Heart right ventricle (tissue), 16 donors: ENCODE measurements at places on chromosomes 1 and 21.

DNA sequence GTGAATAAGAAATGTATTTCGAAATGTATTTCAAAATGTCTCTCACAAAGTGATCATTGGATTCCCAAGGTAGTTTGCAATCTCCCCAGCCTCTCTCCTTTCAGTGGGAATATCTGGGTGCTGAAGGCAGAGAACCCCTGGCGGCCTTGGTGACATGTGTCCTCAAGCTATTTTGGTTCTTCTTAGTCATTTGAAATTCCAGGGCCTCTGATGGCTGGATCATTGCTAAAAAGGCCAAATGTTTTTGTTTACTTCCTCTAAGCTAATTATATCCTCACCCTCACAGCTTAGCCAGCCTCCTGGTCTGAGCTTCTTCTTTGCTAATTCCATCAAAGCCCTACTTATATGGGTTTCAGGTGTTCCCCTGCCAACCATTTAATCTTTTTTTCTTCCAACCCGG, 71.2 kb downstream of the LRRC40 start:
- peak; percentile 14 for DNase-seq

DNA sequence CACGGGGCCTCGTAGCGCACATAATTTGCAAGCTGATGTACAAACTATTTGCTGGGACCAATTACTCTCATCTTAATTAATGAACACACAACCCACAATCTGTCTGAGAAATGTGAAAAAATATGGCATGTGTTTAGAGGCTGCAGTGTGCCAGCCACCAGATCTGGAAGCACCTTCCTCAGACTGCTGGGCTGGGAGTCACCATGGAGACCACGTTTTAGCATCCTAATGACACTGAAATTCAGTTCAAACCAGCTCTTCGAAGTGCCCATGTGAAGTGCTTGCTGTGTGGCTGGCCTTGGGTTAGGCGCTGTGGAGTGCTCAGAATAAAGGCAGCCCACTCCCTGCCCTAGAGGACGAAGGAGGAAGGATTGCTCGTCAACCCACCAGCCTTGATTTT, 482.4 kb downstream of the OMA1 start:
- no peak for DNase-seq

DNA sequence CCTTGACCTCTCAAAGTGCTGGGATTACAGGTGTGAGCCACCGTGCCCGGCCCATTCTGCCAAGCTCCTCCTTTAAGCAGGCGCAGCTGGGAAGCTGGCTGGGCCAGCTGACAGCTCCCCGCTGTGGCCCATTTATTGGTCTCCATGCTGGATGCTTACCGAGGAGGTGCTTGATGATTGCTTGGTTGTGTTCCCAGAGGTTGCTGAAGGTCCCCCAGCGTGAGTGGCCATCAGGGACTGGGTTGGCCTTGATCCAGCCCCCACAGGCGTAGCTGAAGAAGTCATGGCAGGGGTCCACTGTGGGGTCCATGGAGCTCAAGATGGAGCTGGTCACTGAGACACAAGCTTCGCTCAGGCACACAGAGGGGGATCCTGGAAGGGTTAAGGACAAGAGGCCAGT, 17.7 kb downstream of the ECE1 start:
- DNase-seq, result no peak

DNA sequence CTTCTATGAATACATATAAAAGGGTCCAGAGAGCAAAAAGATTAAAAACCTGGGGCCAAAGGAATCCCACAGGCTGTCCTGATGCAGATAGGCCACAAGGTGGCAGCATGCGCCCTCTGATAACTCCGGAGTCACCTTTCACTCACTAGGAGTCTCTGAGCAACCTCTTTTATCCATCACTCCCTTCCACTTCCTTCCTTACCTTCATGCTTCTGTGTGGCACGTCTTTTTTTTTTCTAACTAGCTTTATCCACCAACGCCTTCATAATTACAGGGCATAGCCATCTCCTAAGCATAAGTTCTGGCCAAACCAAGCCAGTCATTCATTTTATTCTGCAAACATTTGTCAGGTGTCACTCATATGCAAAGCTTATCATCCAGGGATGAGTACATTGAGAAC, 3.9 kb upstream of the PGLYRP4 start:
- peak; percentile 50 for DNase-seq

GRCh38 chr1:97351846-97352245, 569.0 kb downstream of the DPYD start:
- DNase-seq, result no peak

GRCh38 chr1:87115891-87116290, 201.5 kb downstream of the HS2ST1 start:
- DNase-seq, result no peak

- DNase-seq, result no peak
These were observed 7.2 kb upstream of the ETS2 start for GRCh38 chr21:38798481-38798882.

DNA sequence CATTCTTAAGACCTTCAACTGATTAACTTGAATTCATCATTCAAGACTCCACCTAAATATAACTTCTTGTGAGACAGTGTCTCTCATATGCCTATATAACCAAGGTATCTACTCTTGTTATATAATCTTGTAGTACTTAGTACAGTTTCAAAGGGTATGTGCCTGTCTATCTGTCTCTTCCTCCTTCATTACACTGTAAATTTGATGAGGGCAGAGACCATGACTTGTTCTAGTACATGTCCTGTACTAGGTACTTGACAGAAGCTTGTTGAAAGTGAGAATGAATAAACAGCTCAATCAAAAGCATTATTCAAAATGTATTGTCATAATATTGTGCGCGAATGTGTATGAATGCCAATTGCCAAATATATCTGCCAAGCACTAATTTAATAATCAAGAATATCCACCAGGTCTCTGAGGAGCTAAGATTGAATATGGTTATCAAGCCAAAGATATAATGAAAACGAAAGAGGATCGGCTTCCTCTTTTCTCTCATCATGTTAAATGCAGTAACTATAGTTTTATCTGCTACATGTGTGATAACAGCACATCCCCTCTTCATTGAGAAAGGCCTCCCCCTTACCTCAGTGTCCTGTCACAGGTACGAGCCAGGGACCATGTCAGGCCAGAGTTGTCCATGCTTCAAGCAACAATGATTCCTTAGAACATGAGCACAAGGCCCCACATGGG, 117.3 kb downstream of the UCHL5 start:
- DNase-seq, result no peak

DNA sequence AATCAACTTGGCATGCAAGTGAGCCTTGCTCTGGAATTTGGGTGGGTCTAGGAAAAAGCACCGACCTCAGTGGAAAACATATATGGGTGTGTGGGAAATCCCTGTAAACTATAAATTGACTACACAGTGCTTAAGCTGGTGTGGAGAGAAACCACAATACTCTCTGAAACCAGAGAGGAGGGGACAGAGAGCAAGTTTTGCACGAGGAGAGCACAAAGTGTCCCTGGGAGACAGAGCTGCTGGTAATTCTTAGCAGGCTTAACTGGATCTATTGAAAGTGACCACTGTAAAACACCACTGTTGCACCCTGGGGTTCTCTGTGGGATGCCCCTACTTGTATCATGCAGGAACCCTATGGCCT, 12.8 kb downstream of the KCNJ15 start:
- no peak for DNase-seq

GRCh38 chr1:54571803-54572541, 23.9 kb downstream of the ACOT11 start:
- no peak for DNase-seq

DNA sequence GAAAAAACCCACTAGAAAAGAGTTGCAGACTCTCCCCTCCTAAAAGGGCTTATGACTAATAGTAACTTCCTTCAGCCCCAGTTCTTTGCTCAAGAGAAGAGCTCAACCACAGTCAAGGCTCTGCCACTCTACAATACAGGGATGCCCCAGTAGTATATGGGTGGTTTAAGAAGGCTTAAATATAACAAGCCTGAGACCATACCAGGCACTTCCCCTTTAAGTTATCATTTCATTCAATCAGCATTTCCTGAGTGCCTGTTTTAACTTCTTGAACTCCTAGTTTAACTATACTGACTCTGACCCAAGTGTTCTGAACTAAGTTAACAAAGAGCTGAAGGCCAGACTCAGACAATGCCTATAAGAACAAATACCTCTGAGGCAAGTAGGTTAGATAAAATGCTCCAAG, 19.8 kb downstream of the PRPF38A start:
- DNase-seq, result no peak

DNA sequence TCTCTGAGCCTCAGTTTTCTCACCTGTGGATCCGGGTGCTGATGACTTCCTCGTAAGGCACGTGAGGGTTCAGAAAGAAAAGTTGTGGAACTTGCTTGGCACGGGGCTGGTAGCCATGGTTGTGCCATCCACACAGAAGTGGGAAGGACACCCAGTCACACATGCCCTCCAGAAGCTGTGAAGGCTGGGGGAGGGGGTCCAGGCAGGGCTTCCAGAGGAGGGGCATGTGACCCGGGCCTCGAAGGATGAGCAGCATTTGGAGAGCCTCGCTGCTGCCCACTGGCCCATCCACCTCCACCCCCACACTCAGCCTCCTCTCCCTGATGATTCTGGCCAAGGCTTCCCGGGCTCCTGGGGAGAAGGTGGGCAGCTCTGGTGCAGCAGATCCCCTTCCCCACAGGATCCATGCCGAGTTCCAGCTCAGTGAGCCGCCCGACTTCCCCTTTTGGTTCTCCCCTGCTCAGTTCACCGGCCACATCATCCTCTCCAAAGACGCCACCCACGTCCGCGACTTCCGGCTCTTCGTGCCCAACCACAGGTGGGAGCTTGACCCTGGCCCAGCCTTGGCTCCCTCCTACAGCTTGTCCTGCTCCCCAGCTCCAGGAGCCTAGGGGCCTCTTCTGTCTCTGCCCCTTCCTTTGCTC, 9.4 kb downstream of the SELENON start:
- no peak for DNase-seq

DNA sequence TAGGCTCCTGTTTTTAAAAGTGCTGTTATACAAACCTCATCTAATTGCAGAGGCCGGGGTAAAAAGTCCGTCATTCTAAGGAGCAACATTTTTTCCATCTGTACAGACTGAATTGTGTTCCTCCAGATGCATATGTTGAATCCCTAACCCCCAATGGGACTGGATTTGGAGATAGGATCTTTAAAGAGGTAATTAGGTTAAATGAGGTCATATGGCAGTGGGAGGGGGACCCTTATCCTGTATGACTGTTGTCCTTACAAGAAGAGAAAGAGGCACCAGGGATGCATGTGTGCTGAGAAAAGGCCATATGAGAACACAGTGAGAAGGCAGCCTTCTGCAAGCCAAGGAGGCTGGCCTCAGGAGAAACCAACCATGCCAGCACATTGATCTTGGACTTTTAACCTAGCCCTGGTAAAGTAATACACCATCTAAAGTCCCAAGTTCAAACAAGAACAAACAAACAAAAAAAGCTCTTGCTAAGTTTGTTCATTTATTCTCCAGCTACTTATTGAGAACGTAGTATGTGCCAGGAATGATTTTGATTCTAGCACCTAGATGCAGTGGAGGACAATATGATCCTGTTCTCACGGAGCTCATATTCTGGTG, 352.4 kb downstream of the NTNG1 start:
- DNase-seq, result no peak

DNA sequence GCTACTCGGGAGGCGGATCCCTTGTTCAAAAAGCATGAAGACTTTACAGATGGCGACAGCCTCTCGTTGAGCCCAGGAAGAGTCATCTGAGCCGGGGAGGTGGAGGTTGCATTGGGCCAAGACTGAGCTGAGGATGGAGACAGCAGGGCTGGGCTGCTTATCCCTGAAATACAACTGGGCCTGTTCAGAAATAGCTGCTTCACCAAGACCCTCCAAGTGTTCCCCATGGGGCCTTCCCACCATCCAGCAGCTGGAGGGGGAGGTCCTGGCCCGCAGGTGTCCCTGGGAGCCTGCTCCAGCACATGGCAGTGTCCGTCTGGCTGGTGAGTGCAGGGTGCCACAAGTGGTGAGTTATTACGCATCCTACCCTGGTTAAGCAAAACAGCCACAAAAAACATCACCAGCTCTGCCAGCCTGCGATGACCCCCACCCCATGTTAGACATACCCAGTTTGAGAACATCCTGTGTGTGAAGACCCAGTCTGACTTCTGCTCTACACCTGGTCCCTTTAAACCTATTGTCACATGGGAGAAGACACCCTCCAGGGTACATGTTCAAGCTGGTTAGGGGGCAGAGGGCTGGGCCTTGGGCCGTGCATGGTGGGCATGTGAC, 93.1 kb upstream of the TMPRSS2 start:
- no peak for DNase-seq

- no peak for DNase-seq
These were observed 69.7 kb upstream of the IPO9 start for GRCh38 chr1:201759194-201759815.

DNA sequence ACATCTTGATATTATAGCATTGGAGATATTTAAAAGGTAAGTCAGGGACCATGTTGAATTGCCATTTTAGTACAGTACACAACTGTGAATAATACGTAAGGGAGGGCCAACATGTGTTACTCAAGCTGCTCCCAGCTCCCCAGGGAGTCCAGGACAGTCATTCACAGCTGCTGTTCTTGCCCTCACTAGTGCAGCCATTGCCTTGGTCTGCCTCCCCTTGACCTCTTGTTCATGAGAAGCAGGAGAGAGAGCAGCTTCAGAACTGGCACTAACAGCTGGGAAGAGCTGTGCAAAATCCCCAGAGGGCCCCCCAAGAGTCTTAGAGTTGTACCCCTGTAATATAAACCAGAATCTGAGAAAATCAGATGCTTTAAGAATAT, 16.4 kb downstream of the TCEANC2 start:
- DNase-seq, result no peak

- no peak for DNase-seq
These were observed 52.0 kb upstream of the CYYR1 start for GRCh38 chr21:26624983-26625519.

- no peak for DNase-seq
These were observed 55.5 kb downstream of the GABPA start for GRCh38 chr21:25790122-25790877.

GRCh38 chr1:96969656-96970163, 248.1 kb downstream of the PTBP2 start:
- DNase-seq, result no peak

DNA sequence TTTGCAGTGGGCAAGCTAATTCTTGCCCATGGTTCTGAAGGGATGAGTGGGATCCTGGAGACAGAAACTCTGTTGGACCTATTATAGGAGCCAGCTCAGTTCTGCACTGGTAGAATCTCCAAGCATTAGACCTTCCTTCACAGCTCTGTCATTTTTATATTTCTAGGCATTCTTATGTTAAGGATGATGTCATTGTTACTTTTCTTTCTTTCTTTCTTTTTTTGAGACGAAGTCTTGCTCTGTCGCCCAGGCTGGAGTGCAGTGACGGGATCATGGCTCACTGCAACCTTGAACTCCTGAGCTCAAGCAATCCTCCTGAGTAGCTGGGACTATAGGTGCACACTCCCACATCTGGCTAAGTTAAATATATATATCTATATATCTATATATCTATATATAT, 7.5 kb downstream of the PFKFB2 start:
- DNase-seq, result no peak

- DNase-seq, result no peak
These were observed 7.5 kb downstream of the CD1B start for GRCh38 chr1:158323866-158324265.

- no peak for DNase-seq
These were observed 32.2 kb upstream of the IL20 start for GRCh38 chr1:206833106-206833680.

GRCh38 chr1:54714881-54715492, 674 bp upstream of the TTC4 start:
- DNase-seq, result no peak
